GM04504 (cell line): ENCODE measurements at places on chromosomes 7 and 10.

GRCh38 chr10:116574797-116575196 lies 16.0 kb upstream of the PNLIPRP1 start:
- DNase-seq: no peak

DNA sequence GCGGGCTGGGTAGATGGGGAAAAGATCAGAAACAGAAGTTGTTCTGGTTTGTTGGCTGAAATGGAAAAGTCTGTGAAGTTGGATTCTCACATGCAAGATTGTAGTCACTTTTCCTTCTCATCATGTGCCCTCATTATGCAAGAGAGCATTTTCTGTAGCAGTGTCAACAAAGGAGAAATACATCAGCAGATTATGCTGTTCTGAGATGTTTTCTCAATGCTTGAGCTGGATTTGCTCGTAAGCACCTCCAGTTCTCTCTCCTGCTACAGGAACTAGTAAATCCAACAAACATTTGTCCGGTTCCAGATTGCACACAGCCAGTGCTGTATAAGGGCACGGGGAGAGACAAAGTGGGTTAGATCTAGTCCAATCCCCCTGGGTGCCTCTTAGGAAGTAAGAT lies 90.0 kb downstream of the GATA3 start:
- no peak for DNase-seq

DNA sequence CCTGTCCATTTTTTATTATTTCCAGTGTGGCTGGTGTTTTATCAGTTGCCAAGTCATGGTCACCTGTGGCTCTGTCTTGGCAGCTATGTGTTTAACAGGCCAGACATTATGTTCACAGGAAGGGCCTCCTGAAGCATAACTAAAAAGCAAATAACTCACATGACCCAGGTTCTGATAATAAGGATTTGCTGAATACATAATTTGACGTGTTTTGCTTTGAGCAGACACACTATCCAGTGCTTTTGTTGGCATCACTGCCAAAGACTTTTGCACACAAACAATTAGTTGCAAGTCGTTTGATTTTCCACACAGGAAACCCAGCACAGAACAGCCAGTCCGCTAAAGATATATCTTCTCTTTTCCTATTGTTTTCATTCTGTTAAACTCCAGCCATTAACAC lies 173.6 kb downstream of the ARL4A start:
- DNase-seq: no peak

- DNase-seq: no peak
These were observed 6.3 kb upstream of the EMX2 start for GRCh38 chr10:117536072-117536865.

- no peak for DNase-seq
These were observed 135.7 kb upstream of the GDF10 start for GRCh38 chr10:47164126-47164799.

- DNase-seq: no peak
These were observed 18.8 kb downstream of the BMPR1A start for GRCh38 chr10:86775056-86775869.

GRCh38 chr10:6701289-6701688 lies 121.2 kb upstream of the PRKCQ start:
- DNase-seq: no peak

- peak; percentile 32 for DNase-seq
These were observed 5.2 kb downstream of the TAX1BP1 start for GRCh38 chr7:27745064-27745583.

GRCh38 chr10:131901181-131901829 lies 497 bp downstream of the PPP2R2D start:
- DNase-seq: no peak

GRCh38 chr7:51590746-51591145 lies 274.1 kb upstream of the COBL start:
- DNase-seq: no peak

GRCh38 chr10:27857616-27858015 lies 112.0 kb upstream of the MKX start:
- no peak for DNase-seq

- DNase-seq: no peak
These were observed 41.9 kb downstream of the MGAM2 start for GRCh38 chr7:142153400-142153799.

DNA sequence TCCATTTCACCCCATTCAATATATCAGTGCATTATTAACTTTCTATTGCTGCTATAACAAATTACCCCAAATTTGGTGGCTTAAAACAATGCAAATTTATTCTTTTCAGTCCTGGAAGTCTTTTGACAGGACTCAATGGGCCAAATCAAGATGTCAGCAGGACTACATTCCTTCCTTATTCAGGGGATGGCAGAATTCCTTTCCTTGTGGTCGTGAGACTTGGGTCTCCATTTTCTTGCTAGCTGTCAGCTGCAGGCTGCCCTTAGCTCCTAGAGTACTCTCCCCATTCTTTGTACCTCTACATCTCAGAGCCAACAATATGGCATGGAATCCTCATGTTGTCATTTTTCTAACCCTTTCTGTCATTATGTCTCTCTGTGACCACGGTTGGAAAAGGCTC lies 310.6 kb downstream of the HDAC9 start:
- no peak for DNase-seq

DNA sequence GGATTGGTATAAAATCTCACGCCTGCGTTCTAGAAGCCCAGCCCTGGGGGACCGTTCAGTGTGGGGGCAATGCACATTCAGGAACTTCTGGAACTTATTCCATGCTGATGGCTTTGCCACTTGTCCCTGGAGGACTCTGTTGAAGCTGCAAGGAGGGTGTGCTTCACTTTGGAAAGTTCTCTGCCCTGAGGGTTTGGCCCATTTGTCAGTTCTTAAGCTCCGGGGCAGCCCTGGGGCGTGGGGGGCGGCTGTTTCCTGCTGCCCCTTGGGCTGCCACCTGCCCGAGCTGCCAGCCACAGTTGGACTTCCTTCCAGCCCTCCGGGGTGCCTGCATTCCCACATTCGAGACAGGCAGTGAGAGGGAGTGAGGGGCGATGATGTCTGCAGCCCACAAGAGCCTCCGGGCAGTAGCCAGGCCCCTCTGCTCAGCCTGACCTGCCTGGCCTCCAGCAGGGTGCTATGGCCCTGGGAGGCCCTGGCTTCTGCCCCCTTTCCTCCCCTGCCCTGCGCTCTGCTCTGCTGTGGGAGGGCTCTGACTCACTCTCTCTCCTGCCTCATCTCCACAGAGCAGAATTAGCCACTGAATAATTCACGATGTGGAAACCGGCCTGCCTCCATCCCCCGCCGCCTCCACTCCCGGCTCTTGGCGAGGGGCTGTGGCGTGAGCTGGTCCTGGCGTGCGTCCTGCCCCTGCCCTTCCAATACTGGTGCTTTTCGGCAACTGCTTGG lies 1.9 kb downstream of the TTYH3 start:
- DNase-seq: peak; percentile 89

DNA sequence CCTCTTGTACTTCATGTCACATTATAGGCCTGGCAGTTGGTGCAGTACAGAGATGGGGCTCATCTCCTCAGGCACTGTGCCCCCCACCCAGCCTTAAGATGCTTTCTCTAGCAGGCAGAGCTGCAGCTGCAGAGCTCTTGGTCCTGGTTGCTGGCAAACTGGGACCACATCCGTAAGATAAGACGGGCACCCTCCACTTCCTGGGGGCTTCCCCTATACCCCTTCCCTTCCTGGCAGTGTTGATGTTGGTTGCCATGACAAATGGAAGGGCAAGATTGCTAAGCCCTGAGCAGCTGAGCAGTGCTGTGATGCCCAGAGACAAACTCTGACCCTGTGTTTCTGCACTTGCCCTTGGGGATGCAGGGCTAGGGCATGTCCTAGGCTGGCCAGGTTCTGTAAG lies 103.4 kb upstream of the ANLN start:
- no peak for DNase-seq
